Activated naive CD8-positive, alpha-beta T cell treated with anti-CD3 and anti-CD28 coated beads, Interleukin-2, amount 10 ng/mL, durations not matched to agents 7 days and 5 days (primary cell): ENCODE measurements at places on chromosomes 5 and 9. TPM values are rescaled to one million over a fixed set of nuclear protein-coding genes. Genes with fewer than 3 reads are reported as not detected.

DNA sequence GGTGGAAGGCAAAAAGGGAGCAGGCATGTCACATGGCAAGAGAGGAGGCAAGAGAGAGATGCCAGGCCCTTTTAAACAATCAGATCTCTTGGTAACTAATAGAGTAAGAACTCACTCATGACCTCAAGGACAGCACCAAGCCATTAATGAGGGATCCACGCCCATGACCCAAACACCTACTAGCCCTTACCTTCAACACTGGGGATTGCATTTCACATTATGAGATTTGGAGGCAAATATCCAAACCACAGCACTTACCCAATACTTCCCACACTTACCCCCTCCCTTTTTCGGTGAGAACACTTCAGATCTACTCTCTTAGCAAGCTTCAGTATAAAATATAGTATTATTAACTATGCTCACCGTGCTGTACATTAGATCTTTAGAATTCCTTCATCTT, 41.9 kb downstream of the ZNF354A start:
- H3K4me1 ChIP-seq, result no peaks in the 10 kb centered on the region
- H3K27me3 ChIP-seq, result no peaks in the 10 kb centered on the region
- no peaks in the 10 kb centered on the region for H3K36me3 ChIP-seq
- DNase-seq, result no peak
- H3K27ac ChIP-seq, result no peak overlapping the region

Gene NEK6
- total RNA-seq, result 10.9 TPM

Gene TAF11L5
- total RNA-seq, result not detected

- no peaks in the 10 kb centered on the region for H3K36me3 ChIP-seq
- peaks cover 9% of the 10 kb centered on the region for H3K27me3 ChIP-seq
- no peak overlapping the region for H3K4me3 ChIP-seq
- no peak for DNase-seq
- H3K4me1 ChIP-seq, result peaks cover 9% of the 10 kb centered on the region
- no peak overlapping the region for H3K27ac ChIP-seq
Observed at GRCh38 chr9:113701774-113702755, 174.0 kb upstream of the ZNF618 start.

Gene SLC46A2
- not detected for total RNA-seq

Gene JAKMIP2
- total RNA-seq, result 4.9 TPM

Gene PCDHB10
- not detected for total RNA-seq

- no peak for DNase-seq
- H3K4me1 ChIP-seq, result no peaks in the 10 kb centered on the region
- H3K4me3 ChIP-seq, result no peak overlapping the region
- H3K36me3 ChIP-seq, result no peaks in the 10 kb centered on the region
- H3K27ac ChIP-seq, result no peak overlapping the region
- H3K27me3 ChIP-seq, result peaks cover 9% of the 10 kb centered on the region
Observed at GRCh38 chr5:57394421-57395210, 88.0 kb downstream of the ACTBL2 start.
